ENCODE measurements at places on chromosomes 12 and 14. TPM values are rescaled to one million over a fixed set of nuclear protein-coding genes. Genes with fewer than 3 reads are reported as not detected.

- H3K27ac ChIP-seq: peak within 1 kb of the TSS; percentile 35
- H3K36me3 ChIP-seq: no peaks in the 10 kb centered on the region
- no peaks in the 10 kb centered on the region for H3K27me3 ChIP-seq
- peak within 1 kb of the TSS; percentile 52 for H3K4me3 ChIP-seq
- no peaks in the 10 kb centered on the region for H3K4me1 ChIP-seq
- DNase-seq: peak; percentile 63
These were observed at the start of gene OASL for GRCh38 chr12:121038861-121039668. Gene OASL, minus strand, starts transcription at chr12:121039246. Its CDS starts 275 bp downstream, at chr12:121038971.

CISTR gene
- total RNA-seq: 4.4 TPM

SYNDIG1L gene
- total RNA-seq: not detected

- peak within 1 kb of the TSS; percentile 58 for H3K27ac ChIP-seq
- H3K36me3 ChIP-seq: no peaks in the 10 kb centered on the region
- peaks cover 42% of the 10 kb centered on the region for H3K27me3 ChIP-seq
- H3K4me3 ChIP-seq: peak within 1 kb of the TSS; percentile 59
- peaks cover 62% of the 10 kb centered on the region for H3K4me1 ChIP-seq
These were observed at the start of gene KIF26A for GRCh38 chr14:104138098-104138717. Gene KIF26A, plus strand, starts transcription at chr14:104138587. Its CDS starts 136 bp downstream, at chr14:104138723.

DNA sequence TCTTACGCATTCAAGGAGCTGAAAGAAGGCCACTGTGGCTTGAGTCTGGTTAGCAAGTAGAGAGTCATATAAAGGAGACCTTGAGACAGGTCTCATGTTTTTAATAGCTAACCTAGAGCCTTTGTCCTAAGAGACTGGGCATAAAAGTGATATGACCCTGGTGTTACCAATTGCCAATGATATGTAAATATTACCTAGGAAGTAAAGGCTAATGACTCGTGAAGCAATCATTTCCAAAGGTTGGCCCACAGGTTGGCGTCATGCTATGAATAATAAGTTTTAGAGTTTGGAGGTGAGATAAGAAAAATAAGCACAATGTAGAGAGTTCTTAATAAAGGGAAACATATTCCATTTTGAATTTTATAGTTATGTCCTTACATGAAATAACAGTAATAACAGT, 116.6 kb upstream of the PLEKHA5 start:
- no peak for DNase-seq
- H3K4me1 ChIP-seq: no peaks in the 10 kb centered on the region
- H3K4me3 ChIP-seq: no peak overlapping the region
- no peaks in the 10 kb centered on the region for H3K27me3 ChIP-seq
- H3K27ac ChIP-seq: no peak overlapping the region
- no peaks in the 10 kb centered on the region for H3K36me3 ChIP-seq

TAS2R20 gene
- not detected for total RNA-seq

DNA sequence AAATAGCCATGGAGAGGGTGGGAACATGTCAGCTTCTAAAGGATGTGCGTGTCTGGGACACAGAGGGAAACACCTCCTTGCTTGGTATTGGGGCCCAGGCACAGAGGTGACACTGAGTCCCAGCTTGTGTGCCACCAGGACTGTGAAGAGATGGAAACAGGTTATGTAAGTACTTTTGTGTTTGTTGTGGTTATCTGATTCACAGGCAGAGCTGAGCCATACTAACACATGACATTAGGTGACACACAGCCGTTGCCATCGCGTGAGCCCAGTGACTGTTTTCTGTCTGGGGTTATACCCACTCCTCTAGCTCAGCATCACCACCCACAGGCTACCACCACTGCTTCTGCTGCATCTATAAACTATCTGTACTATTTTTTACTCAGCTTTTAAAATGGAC, 12.1 kb upstream of the FLVCR2 start:
- no peaks in the 10 kb centered on the region for H3K36me3 ChIP-seq
- no peak for DNase-seq
- H3K27ac ChIP-seq: no peak overlapping the region
- no peak overlapping the region for H3K4me3 ChIP-seq

- no peak overlapping the region for H3K27ac ChIP-seq
- H3K4me1 ChIP-seq: no peaks in the 10 kb centered on the region
- no peak for DNase-seq
- no peak overlapping the region for H3K4me3 ChIP-seq
- no peaks in the 10 kb centered on the region for H3K36me3 ChIP-seq
These were observed 151.4 kb upstream of the IFNG-AS1 start for GRCh38 chr12:67837876-67838275.

- H3K36me3 ChIP-seq: no peaks in the 10 kb centered on the region
- H3K27me3 ChIP-seq: no peaks in the 10 kb centered on the region
These were observed 230.8 kb upstream of the NAV3 start for GRCh38 chr12:77599782-77600467.

TMEM253 gene
- not detected for total RNA-seq

GRCh38 chr14:95903165-95903564, 26.5 kb downstream of the TUNAR start:
- no peak overlapping the region for H3K27ac ChIP-seq
- no peak for DNase-seq
- peaks cover 10% of the 10 kb centered on the region for H3K27me3 ChIP-seq
- H3K36me3 ChIP-seq: no peaks in the 10 kb centered on the region
- no peaks in the 10 kb centered on the region for H3K4me1 ChIP-seq

DNA sequence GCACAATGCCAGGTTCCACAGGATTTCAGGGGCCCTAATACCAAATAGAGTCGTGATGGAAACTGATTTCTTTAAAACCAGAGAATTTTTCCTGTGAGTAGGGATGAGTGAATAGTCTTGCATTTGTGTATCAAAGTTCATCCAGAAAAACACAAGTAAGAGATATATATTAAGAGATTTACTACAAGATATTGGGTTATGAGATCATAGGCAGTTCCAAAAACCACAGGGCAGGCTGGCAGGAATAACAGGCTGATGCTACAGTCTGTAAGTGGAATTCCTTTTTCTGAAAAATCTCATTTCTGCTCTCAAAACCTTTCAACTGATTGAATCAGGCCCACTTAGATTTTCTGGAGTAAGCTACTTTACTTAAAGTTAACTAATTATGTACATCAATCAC, 1756.2 kb upstream of the SEL1L start:
- H3K4me1 ChIP-seq: no peaks in the 10 kb centered on the region
- H3K4me3 ChIP-seq: no peak overlapping the region
- H3K36me3 ChIP-seq: no peaks in the 10 kb centered on the region
- H3K27ac ChIP-seq: no peak overlapping the region
- no peaks in the 10 kb centered on the region for H3K27me3 ChIP-seq
- no peak for DNase-seq

NRXN3 gene
- 1.9 TPM for total RNA-seq

LMNTD1 gene
- not detected for total RNA-seq

ACYP1 gene
- 10.9 TPM for total RNA-seq

DNA sequence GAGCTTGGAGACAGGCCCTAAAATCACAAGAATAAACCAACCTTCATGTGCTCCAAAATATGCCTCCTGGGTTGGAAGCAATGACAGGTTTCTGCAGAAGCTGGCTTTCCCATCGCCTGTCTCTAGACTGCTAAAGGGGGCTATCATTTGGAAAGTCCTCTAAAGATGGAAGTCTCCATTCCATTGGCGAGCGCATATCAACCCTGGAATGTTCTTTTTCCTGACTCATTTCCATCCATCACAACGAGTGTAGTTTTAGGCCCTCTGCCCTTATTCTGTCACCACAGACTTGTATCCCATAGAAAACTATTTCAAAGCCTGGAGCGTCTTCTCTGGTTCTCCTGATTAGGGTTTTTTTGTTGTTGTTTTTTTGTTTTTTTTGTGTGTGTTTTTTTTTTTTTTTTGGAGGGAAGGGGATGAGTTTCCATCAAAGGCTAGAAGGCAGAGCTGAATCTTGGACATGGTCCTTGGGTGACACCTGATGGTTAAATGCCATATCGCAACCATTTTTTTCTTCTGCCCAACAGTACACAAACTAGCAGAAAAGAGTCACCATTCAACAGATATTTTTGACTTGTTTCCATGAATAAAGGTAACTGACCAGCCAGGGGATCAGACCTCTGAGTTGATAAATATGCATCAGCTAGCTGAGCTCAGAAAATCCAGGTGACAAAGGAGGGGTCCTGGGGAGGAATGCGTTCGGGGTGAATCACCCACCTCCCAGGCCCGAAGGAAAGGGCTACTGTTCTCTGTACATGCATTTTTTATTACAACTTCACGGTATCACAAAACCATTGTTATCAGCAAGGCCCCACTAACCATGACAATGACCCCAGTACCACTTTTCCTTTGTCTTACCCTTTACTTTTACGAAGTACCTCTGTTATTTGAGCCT, 40.5 kb downstream of the KCNA5 start:
- H3K27me3 ChIP-seq: no peaks in the 10 kb centered on the region
- H3K27ac ChIP-seq: no peak overlapping the region
- no peaks in the 10 kb centered on the region for H3K4me1 ChIP-seq
- no peak for DNase-seq
- no peaks in the 10 kb centered on the region for H3K36me3 ChIP-seq

- H3K4me1 ChIP-seq: peaks cover 32% of the 10 kb centered on the region
- H3K27ac ChIP-seq: no peak overlapping the region
- peak overlapping the region; percentile 56 for H3K4me3 ChIP-seq
- DNase-seq: no peak
These were observed 7.7 kb downstream of the HOXC8 start for GRCh38 chr12:54016478-54016964.

GRCh38 chr12:108379823-108380222, 40.7 kb upstream of the CMKLR1 start:
- DNase-seq: no peak
- no peaks in the 10 kb centered on the region for H3K4me1 ChIP-seq
- H3K27ac ChIP-seq: no peak overlapping the region
- H3K36me3 ChIP-seq: no peaks in the 10 kb centered on the region
- no peak overlapping the region for H3K4me3 ChIP-seq

DNA sequence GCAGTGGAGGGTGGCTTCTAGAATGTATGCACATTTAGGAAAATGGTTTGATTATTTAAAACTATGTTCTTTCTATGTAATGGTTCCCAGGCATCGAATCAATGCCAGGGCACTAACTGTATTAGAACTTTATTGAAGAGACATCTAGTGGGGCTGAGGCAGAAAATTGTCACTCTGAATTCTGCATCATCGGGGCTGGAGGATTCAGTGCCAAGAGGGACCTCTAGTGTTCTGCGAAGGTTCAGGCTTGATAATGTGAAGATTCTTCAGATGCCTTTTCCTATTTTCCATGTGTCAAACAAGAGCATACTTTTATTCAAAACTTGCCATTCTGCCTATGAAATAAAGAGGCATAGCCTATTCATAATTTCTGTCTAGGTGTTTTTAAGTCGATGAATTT, 146.3 kb downstream of the CAND1 start:
- no peak for DNase-seq
- no peak overlapping the region for H3K27ac ChIP-seq
- no peak overlapping the region for H3K4me3 ChIP-seq
- peaks cover 13% of the 10 kb centered on the region for H3K4me1 ChIP-seq

DNA sequence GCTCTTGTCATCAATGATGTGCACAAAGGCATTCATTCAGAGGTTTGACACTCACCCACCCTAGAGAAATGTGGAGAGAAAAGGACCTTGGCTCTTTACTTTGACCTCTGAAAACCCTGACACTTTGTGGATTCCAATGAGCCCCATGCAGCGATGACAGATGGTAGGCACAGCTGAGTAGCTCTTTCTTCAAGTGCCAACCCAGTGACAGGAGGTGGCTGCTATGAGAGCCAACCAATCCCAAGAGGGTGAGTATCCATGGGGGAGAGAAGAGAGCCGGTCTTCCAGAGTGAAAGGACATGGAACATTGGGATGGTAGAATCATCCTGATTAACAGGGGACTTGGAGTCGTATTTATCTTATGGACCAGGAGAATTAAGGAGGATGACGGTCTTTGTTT, 17.8 kb downstream of the SLC8A3 start:
- H3K4me3 ChIP-seq: no peak overlapping the region
- no peaks in the 10 kb centered on the region for H3K27me3 ChIP-seq
- no peak for DNase-seq
- H3K36me3 ChIP-seq: no peaks in the 10 kb centered on the region
- H3K27ac ChIP-seq: no peak overlapping the region

DNA sequence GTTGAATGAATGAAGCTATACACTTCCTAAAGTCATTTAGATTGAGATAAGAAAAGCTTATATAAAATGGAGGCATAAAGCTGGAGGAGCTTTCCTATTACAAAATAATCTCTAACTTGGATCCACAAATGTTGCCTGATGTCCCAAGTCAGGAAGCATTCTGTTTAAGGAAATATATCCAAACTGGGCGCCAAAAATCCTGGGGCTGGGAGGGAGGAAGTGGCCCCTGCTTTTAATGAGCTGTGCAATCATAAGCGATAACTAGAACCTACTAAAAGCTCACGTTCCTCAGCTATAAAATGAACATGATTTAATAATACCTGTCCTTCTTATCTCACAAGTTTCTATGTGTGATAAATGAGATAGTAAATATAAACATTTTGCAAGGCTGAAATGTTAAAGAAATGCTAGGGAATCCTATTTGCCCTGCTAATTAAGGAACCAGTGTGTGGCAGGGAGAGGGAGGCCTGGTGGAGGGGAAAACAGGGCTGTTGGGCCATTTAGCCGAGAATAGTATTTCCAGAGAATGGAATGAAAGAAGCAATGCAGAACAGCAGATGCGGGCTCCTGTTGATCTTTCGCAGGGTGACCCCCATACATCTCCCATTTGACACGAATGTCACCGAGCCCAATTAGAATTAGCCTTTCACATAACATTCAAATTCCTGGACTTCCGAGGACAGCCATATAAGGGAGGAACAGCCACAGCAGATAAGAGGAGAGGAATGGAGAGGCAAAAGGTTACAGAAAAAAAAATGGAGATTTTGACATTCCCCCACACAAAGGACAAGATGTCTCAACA, 25.9 kb downstream of the DUSP6 start:
- no peaks in the 10 kb centered on the region for H3K36me3 ChIP-seq
- H3K27ac ChIP-seq: no peak overlapping the region
- DNase-seq: no peak
- no peaks in the 10 kb centered on the region for H3K4me1 ChIP-seq
- H3K27me3 ChIP-seq: no peaks in the 10 kb centered on the region
- H3K4me3 ChIP-seq: no peak overlapping the region

GRCh38 chr12:32146074-32146873, 39.6 kb downstream of the BICD1 start:
- H3K36me3 ChIP-seq: no peaks in the 10 kb centered on the region

GRCh38 chr14:84546236-84546635, 983.7 kb upstream of the FLRT2 start:
- no peak overlapping the region for H3K27ac ChIP-seq
- no peaks in the 10 kb centered on the region for H3K36me3 ChIP-seq
- DNase-seq: no peak
- H3K4me1 ChIP-seq: no peaks in the 10 kb centered on the region
- H3K27me3 ChIP-seq: no peaks in the 10 kb centered on the region

- no peaks in the 10 kb centered on the region for H3K36me3 ChIP-seq
- H3K27me3 ChIP-seq: no peaks in the 10 kb centered on the region
- no peak overlapping the region for H3K4me3 ChIP-seq
- H3K4me1 ChIP-seq: no peaks in the 10 kb centered on the region
These were observed 48.5 kb downstream of the MDM2 start for GRCh38 chr12:68856510-68856909.

PLD4 gene
- total RNA-seq: not detected

FAIM2 gene
- total RNA-seq: 15.0 TPM

GRCh38 chr12:2248087-2248900, 195.5 kb downstream of the CACNA1C start:
- DNase-seq: no peak
- no peaks in the 10 kb centered on the region for H3K27me3 ChIP-seq
- H3K27ac ChIP-seq: peak overlapping the region; percentile 34
- no peak overlapping the region for H3K4me3 ChIP-seq
- H3K4me1 ChIP-seq: peaks cover 90% of the 10 kb centered on the region
